ENCODE measurements at places on chromosomes 2 and 18.

DNA sequence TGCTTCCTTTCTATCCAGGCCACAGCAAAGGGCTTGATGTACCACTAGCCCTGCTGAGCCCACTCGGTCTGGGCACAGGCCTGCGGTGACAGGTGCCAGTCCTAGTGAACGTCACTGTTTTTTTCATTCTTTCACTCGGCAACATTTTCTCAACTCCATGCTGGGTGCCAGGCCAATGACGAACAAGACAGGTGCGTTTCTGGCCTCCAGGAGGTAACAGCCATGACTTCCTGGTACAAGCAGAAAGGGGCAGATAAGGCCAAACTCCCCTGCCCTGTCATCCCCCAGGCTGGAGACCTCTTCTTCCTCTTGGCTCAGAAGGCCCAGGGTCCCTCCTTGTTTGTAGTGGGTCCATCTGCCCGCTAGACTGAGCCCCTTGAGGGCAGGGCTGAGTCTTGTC, 55.7 kb upstream of the OTOF start:
- no peak for DNase-seq

GRCh38 chr2:12797815-12798214, 81.1 kb downstream of the TRIB2 start:
- no peak for DNase-seq

- DNase-seq = no peak
Measured at GRCh38 chr18:48452861-48453323, 43.7 kb upstream of the ZBTB7C start.

DNA sequence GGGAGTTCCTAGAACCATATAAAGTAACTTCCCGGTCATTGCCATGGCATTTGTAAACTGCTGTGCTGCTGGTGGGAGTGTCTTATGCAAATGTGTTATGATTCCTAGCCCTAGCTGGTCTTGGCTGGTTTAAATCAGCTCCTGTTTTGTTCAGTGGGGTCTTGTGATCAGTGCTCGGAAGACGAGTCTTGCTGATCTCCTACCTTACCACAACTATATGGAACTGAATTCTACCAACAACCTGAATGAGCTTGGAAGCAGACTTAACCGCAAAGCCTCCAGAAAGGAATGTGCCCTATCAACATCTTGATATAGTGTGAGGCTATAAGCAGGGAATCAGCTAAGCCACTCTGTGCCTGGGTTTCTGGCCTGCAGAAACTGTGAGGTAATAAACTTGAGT, 33.5 kb downstream of the POLE4 start:
- DNase-seq = no peak

- DNase-seq = no peak
Measured at GRCh38 chr2:173865971-173866873, 99.0 kb downstream of the SP3 start.

- no peak for DNase-seq
Measured at GRCh38 chr2:41955316-41956043, 92.3 kb upstream of the PKDCC start.

- DNase-seq = no peak
Measured at GRCh38 chr18:68298330-68298729, 416.6 kb downstream of the TMX3 start.

- DNase-seq = no peak
Measured at GRCh38 chr2:229429589-229429988, 158.5 kb upstream of the PID1 start.

DNA sequence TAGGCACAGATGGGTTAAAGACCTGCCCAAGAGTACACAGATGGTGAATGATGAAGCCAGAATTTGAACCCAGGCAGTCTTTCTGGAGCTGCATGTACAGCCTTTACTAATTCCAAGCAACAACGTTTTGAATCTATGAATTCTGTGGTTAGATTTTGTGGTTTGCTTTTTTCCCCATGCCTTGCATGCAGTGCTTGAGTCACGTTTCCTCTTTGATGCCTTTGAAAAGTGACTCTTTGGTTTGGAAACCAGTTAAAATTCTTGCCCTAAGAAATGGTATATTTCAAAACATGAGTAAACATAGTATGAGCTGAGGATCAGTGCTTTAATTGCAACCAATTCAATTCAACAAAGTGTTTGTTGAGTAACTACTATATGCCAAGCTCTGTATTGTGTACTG, 48.2 kb upstream of the PPM1B start:
- DNase-seq = no peak

DNA sequence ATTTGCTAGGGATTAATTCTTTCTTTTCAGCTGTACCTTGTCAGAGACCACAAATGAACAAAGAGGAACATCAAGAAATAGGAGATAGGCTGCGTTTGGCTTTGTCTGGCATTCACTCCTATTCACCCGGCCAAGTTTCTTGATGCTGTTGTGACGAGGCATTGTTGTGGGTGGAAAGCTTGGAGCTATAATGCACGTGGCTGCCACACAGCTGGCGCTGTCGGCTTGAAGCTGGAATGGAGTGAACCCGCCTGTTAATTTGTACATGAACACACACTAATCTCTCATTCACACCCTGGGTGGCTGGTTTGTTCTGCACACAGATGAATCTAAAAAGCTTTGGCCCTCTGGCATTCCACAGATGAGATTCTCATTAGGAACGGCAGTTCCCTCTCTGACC, 274.9 kb upstream of the GYPC start:
- no peak for DNase-seq

GRCh38 chr18:46340716-46341115, 236.5 kb downstream of the HAUS1 start:
- no peak for DNase-seq
